ENCODE measurements at places on chromosomes 12 and 14.

- no peak for DNase-seq
These were observed 43.8 kb upstream of the KTN1 start for GRCh38 chr14:55536204-55536708.

DNA sequence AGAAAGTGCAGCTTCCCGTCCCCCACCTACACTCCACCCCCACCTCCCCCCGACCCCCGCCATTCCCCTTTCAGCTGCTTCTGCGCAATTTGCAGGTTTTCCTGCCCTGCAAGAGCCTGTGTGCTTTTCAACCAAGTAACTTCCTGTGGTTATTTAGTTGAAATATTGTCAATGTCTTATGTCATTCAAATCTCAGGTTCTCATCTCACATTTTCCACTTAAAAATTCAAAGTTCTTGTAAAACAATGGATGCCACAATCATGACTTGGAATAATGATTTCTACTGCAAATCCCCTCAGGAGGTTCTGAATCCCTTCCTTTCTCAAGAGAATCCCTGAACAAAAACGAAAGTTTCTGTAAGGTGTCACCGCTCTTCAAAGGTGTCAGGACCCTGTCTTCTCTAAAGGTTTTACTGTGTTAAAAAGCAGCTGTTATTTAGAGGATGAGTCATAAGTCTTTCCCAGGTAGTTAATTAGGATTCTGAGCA is 31.6 kb downstream of the WBP11 start:
- DNase-seq: peak; percentile 18

- no peak for DNase-seq
These were observed 207.5 kb upstream of the PELI2 start for GRCh38 chr14:55910601-55911243.

GRCh38 chr14:73237786-73238423 is 599 bp downstream of the PAPLN start:
- no peak for DNase-seq

DNA sequence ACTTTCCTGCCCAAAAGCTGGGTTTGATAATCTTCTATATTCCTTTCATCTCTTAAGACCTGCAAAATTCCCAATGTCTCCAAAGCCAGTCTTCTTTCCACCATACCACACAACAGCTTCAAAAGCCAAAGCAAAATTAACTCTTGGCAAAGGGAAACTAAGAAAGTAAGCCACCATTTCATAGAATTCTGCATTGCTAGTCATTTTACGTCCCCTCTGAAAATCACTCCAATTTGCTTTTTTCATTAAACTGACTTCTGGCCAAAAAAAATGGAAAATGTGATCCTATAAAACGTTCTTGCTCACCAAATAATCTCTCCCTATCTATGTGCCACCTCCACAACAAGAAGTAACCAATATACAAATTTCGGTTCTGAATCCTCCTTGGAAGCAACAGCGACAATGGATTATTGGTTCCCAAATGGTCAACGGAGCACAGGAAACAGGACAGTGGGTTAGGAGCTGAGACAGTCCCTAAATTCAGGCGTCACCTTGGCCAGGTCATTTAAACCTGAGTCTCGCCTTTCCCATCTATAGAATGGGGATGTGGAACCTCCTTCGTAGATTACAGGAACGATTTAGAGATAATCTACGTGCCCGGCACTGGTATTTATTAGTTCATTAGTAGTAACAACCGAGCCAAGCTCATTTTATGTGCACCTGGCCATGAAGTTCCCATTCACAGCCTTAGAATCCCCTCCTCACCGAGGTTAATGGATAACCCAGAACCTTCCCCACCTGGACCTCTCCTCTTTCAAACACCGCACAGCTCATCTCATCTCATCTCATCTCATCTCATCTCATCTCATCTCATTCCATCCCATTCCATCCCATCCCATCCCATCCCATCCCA is 1.2 kb downstream of the NT5DC3 start:
- DNase-seq: no peak

GRCh38 chr12:2588345-2588744 is 206.4 kb upstream of the FKBP4 start:
- DNase-seq: no peak

DNA sequence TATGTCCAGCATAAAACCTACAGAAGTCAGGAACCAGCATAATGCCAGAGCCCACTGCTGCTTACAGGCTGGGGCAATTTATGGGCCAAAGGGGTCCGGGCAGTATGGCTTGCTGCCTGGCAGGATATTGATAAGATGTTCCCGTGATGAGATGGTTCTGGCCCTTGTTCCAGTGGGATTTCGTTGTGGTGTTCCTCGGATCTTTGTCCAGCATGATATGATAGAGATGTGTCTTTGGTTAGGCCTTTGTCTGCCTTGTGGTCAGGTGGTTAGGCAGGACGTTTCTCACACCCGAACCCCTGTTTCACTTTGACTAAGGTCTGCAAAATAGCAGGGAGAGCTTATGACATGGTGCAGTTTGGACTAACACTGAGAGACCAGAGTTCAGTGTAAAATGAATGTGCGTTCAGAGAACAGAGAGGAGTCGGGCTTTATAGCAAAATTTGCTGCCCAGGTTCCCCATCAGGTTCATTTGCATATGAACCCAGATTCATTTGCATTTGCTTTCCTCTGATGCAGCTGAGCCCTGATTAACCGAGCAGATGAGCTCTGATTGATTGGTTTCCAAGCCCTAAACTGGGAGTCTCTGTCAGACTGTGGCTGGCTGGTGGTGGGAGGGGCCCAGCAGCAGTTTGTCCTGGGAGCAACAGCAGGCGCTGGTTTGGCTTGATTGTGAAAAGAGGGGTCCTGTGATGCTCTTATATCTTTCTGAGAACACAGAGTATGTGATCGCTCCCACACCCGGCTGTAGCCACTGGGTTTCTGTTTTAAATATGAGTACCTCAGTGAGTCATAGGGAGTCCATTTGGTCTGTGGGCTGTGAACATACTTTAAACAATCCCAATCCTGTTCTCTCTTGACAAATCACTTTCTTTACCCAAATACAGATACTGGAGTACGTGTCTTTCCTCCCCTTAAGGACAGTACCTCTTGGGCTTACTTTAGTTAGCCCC is 156.3 kb upstream of the PZP start:
- DNase-seq: peak; percentile 35

DNA sequence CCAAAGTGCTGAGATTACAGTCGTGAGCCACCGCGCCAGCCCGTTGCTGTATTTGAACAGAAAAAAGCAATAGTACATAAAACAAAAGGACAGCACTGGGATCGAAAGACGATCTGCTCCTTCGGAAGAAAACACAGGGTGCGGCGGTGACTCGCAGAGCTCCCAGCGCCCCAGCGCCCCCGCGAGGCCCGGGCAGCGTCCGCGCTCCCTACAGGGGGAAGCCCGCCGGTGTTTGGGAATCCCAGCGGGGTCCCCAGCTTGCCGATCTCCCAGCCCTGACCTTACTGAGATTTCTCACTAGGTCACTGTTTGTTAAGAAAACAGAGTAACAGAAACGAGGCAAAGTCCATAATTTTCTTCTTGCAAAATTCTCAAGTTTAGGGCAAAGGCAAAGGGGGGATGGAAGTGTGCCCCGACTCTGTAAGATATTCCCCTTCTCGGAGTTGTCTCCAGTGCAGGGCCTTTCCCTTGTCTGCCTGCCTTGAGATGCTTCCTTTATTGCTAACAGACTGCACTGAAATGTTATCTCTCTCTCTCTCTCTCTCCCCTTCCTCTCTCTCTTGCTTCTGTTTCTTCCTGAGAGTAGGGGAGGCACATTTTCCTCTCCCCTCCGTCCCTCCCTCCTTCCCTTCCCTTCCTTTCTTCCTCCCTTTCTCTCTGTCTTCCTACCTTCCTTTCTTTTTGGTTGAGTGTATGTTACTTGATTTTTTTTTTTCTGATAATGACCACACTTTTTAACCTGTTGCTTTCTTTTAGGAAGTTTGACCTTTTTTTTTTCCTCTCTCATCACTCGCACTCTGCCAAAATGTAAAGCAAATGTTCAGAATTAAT is 91.9 kb downstream of the TMEM30B start:
- DNase-seq: no peak

All from activated CD4-positive, alpha-beta T cell treated with anti-CD3 and anti-CD28 coated beads, Interleukin-2, amount 50 U/mL, for 24 hours (primary cell).